ENCODE measurements at places on chromosomes 13 and 19.

GRCh38 chr13:44437356-44438233 is 64.0 kb downstream of the SERP2 start:
- no peak for DNase-seq

DNA sequence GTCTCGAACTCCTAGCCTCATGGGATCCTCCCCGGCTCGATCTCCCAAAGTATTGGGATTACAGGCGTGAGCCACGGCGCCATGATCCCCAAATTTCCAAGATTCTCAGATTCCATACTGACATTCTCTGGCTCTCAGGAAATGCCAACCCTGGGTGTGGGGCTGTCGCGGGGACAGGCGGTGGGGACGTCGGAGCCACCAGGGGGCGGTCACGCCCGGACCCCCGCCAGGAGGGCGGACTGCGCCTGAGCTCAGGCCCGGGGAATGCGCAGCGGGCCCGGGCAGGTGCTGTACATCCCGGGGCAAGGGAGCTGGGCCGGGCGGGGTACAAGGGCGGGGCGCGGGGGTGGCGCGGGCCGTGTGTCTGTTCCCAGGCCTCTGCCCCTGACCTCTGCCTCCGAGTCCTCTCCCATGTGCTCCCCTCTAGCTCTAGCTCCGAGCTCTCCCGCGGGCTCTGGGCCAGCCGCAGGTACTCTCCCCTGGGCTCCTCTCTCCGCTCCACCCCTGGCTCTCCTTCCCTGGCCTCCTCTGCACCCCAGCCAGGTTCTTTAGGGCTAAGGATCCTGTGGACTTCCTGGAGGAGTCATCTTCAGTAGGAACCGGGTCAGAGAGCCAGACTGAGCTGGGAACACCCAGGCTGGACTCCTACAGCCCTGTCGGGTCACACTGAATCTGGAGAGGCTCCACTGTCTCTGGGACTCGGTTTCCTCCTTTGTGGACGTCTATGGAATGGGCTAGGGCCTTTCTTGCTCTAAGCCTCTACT is 2.4 kb downstream of the PPP1R13L start:
- DNase-seq = no peak

DNA sequence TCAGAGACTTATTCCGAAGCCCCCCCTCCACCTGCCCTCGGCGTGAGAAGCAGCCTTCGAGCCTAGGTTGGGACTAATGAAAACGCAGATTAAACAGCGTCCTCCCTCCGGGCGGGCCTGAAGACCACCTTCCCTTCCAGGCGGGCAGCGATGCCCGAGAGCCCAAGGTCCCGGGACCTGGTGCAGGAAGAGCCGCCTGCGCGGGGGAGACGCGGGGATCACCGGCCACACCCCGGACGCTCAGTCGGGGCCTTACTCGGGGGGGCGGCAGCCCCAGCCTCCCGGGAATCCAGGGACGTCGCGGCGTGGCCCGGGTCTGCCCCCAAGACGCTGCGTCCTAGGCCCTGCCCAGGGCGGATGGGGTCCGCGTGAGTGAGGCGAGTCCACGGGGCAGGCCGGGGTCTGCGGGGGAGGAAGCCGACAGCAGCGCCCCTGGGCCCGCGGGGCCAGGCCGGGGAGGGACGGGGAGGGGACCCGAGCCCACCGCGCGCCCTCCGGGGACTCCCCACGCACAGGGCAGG is 33.3 kb upstream of the SPACA7 start:
- no peak for DNase-seq

DNA sequence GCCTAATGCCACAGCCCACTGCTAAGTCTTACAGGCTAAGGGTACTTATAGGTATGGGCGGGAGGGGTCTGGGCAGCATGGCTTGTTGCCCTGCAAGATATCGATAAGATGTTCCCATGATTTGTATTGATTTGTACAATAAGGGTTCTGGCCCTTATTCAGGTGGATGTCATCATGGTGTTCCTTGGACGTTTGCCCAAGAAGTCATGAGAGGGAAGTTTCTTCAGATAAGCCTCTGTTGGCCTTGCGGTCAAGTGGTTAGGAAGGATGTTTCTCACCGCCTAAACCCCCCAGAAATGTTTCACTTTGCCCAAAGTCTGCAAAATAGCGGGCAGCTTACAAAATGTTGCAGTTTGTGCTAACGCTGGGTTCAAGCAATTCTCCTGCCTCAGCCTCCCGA is 7.3 kb downstream of the PARP4 start:
- DNase-seq = no peak

DNA sequence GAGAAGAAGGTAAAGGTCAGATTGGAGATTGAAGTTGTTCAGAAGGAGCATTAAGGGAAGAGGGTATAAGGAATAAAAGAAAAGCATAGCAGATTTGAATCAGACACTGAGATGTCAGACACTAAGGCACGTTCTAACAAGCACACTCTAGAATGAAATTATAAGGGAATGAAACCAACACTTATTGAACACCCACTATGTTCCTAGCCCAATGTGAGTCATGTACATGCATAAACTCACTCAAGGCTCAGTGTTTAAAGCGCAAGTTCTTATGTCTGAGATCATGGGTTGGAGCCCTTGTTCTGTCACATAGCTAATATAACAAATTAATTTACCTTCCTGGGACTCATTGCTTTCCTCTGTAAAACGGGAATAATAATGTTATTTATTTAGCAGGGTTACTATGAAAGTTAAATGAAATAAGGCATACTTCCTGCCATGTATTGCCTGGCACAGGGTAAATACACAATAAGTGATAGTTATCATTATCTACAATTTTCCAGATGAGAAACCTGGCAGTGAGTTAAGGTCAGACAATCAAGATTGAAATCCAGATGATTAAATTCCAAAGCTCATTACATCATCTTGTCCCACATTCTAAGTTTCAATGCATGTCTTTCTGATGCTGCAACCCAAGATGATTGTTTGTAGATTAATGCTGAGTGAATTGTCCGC is 68.3 kb upstream of the DACH1 start:
- DNase-seq = no peak

DNA sequence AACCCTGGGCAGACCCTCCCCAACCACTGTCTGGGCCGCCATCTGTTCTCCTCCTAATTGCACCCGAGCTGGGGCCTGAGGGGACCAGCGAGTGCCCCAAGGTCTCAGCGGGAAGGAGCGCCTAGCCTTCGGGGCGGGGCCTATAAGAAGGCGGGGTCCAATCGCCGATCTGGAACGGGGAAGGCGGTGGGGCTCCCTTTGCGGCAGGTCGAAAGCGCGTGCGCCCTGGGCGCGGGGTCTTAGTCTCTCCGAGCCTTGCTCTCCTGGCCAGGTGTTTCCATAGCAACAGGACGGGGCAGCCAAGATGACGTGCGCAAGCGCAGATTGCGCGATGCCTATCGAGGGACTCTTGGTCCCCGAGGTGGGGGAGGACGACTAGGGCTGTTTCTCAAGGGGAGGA is 2.8 kb downstream of the MAST1 start:
- DNase-seq = no peak

DNA sequence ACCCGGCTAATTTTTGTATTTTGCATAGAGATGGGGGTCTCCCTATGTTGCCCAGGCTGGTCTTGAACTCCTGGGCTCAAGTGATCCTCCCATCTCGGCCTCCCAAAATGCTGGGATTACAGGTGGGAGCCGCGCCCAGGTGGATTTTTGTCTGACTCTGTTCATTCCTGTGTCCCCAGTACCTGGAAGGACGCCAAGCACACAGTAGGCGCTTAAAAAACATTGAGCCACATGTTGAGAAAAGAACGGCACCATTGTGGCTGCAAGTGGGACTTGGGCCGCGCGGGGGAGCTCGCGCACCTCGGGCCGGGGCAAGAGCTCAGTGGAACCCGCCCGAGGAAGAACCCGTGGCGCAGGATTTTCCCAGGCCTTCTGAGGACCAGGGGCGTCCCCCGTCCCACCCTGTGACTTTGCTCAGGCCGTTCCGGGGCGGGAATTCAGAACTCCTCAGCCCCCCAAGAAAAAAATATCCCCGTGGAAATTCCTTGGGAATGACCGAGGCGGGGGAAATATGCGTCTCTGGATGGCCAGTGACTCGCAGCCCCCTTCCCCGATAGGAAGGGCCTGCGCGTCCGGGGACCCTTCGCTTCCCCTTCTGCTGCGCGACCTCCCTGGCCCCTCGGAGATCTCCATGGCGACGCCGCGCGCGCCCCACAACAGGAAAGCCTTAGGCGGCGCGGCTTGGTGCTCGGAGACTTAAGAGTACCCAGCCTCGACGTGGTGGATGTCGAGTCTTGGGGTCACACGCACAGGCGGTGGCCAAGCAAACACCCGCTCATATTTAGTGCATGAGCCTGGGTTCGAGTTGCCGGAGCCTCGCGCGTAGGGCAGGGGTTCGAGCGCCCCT is 1.4 kb upstream of the ICAM1 start:
- peak; percentile 80 for DNase-seq

GRCh38 chr19:42204664-42205063 is 12.8 kb downstream of the DEDD2 start:
- no peak for DNase-seq

DNA sequence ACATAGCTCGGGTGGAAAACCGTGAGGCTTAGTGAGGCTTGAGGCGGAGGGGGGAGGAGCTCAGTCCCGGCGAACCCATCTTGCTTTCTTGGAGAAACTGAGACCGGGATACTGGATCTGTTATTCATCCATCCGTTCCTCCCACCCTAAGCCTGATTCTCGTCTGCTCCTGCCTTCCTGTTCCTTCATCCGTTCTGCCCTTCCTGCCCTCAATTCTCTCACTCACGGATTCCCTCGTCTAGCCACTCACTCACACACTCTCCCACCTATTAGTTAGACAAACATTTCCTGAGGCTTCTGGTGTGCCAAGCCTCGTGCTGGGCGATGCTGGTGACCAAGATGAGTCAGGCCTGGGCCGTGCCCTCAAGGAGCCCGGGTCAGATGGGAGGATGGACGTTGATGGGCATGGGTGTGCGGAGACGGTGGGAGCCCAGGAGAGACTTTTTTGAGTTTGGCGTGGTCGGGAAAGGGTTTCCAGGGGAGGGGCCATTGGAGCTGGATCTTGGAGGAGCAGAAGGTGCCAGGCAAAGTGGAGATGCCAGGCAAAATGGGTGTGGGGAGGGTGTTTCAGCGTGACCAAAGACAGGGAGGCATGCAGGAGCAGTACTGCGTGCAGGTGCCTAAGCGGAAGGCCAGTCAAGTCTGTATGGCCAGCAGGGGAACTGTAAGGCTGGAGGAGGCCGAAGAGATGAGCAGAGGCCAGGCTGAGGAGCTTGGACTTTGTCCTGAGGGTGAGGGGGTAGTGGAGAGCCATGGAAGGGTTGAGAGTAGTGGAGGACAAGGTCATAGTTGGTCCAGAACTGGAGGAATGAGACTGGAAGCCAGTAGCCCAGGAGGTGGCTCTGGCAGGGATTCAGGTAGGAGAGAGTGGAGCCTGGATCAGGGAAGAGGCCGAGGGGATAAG is 7.4 kb upstream of the CNFN start:
- DNase-seq = no peak

GRCh38 chr19:8681345-8682029 is 17.1 kb downstream of the ACTL9 start:
- DNase-seq = no peak

- DNase-seq = no peak
These were observed at the start of gene SPTBN4 for GRCh38 chr19:40466985-40467734. SPTBN4 (plus strand) TSS chr19:40467001; CDS start chr19:40472622, 5,621 bp downstream.

DNA sequence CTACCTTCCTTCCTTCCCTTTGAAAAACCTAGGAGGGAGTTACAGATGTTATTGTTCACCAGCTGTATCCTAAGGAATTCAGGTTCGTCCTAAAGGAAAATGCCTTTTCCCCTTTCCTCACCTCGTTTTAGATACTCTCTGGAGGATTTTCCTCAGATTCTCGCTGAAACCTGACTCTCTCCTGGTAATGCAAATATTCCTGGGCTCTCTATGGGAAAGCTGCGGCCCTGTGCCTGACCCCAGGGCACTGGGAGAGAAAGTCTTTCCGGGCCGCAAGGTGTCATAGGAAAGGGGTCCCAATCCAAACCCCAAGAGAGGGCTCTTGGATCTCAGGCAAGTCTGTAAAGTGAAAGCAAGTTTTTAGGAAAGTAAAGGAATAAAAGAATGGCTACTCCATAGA is 13.1 kb upstream of the OR1M1 start:
- no peak for DNase-seq

DNA sequence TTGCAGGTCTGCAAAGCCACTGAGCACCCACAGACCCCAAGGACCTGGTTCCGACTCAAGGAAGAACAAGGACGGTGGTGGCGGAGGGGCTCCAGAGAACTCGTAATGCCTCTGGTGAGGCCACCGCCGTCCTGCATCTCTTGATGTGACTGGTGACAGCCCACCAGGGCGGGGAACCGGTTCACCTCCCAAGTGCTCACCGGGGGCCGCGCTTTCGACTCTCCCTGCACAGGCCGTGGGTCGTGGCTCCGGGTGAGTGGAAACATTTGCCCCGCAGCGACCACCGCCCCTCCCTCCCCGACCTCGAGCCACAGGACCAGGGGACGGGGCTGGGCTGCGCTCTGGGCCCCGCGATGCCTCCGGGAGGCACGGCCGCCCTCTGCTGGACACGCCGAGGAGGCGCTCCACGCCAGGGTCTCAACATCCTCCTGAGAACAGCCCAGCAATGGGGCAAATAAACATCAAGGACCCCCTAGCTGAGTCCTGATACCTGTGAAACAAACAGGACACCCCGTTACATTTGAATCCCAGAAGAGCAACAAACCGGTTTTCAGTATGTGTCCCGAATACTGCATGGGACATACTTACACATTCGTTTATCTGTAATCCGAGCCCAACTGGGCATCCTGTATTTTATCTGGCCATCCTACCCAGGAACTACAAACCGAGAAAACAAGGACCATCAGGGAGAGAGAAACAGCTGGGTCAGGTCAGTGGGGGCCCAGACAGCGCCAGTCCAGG is 3.9 kb upstream of the PLPP2 start:
- DNase-seq = no peak
